ENCODE measurements at places on chromosomes 5 and 9.

DNA sequence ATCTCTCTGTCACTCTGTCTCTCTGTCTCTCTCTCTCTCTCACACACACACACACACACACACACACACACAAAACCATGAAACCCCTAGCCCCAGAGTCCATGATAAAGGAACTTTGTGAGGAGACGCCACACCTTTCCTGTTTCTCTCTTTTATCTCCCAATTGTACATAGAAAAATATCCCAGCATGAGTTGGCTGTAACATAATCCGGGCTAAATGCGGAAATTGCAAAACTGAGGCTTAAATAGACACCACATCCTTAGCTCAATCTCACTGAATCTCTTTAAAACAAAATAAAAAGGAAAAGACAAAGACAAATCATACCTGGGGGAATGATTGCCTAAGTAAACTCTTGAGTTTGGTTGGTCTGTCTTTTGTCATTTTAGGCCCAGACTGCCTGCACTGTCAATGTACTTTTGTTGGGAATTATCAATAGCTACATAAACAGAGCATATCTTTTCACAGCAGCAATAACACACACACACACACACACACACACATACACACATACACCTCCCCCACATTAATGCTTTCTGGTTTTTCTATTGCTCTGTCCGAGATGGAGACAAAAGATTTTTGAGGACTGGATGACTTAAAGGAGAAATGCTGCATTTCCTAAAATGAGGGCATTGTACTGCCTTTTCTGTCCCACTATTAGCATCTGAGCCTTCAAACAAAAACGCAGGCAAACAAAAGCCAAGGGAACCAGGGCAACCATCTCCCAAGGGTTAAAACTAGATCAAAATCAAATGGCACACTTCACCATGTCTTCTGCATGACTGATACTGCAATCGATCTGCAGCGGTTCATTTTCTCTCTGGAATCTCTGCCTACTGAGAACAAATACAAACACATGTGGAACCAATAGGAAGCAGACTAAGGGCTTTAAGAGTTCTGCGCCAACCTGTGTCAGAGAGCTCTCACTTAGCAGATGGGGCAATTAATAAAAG is 321.5 kb downstream of the NFIB start:
- DNase-seq = peak; percentile 100

DNA sequence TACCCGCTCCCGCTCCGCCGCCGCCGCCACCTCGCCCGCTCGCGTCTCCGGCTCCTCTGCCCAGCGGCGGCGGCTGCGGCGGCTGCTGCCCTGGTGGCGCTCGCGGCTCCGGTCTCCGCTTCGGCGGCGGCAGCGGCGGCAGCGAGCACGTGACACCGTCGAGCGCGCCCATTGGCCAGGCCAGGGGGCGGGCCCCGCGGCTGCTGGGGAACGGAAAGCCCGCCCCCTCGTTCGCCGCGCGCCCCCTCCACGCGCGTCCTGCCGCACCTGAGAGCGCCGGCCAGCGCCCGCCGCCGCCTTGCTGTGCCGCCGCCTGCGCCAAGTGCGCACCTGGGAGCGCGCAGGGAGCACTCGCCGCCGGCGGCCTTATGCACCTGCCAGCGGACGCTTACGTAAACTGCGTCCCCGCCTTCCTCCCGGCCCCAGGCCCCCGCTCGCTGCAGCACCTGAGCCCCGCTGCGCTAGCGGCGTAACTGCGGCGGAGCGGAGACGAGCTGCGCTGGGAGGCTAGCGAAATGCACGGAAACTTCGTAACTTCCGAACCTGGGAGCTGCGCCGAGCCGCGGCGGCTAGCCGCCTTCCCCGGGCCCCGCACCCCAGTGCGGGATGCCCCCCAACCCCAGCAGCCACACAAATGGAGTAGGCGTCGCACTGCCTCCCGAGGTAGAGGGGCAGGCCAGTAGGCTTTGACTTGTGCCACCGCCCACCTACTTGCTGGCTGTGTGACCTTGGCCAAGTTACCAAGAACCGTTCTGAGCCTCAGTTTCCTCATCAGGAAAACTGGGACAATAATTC is at the start of gene STRBP:
Gene STRBP (minus strand): TSS at position 122 of the 795 bp plus-strand sequence. CDS start 84,452 bp downstream, outside the sequence.
- DNase-seq = peak; percentile 87

DNA sequence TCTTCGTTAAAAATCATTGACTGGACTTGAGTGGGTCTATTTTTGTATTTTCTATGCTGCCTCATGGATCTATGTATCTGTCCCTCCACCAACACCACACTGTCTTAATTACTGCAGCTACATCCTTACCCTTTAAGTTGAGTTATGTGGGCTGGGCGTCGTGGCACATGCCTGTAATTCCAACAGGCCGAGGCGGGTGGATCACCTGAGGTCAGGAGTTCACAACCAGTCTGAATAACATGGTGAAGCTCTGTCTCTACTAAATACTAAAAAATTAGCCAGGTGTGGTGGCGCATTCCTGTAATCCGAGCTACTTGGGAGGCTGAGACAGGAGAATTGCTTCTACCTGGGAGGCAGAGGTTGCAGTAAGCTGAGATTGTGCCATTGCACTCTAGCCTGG is 48.2 kb downstream of the XRCC4 start:
- DNase-seq = no peak

GRCh38 chr5:120304663-120305062 is 159.4 kb upstream of the PRR16 start:
- DNase-seq = no peak

DNA sequence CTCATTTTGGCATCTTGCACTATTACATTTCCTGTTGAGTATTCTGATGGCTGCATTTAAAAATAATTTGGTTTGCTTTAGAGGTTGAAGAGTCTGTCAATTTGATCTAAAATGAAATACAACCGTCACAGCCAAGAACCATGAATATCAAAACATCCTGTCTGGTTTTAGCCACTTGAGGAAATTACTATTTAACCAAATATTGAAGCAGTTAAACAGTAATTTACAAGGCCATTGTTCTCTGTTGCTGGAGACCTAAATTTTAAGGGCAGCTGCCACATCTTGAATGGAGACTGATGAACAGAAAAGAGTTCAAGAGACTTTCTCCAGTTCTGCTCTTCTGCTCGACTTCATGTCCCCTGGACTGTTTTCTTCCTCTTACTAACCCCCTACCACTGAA is 549.4 kb downstream of the LRRC70 start:
- DNase-seq = peak; percentile 18

- no peak for DNase-seq
Observed at GRCh38 chr5:18630458-18631045, 996.3 kb downstream of the TAF11L14 start.

- DNase-seq = no peak
Observed at GRCh38 chr5:159533197-159533596, 202.9 kb upstream of the IL12B start.

- DNase-seq = no peak
Observed at GRCh38 chr9:95017062-95017461, 290.6 kb downstream of the AOPEP start.

GRCh38 chr9:73979894-73980264 is 517.3 kb upstream of the RORB start:
- DNase-seq = no peak

- DNase-seq = no peak
Observed at GRCh38 chr9:88287972-88288371, 100.3 kb upstream of the SPIN1 start.

- DNase-seq = no peak
Observed at GRCh38 chr5:132485641-132486317, 4.8 kb downstream of the IRF1 start.

DNA sequence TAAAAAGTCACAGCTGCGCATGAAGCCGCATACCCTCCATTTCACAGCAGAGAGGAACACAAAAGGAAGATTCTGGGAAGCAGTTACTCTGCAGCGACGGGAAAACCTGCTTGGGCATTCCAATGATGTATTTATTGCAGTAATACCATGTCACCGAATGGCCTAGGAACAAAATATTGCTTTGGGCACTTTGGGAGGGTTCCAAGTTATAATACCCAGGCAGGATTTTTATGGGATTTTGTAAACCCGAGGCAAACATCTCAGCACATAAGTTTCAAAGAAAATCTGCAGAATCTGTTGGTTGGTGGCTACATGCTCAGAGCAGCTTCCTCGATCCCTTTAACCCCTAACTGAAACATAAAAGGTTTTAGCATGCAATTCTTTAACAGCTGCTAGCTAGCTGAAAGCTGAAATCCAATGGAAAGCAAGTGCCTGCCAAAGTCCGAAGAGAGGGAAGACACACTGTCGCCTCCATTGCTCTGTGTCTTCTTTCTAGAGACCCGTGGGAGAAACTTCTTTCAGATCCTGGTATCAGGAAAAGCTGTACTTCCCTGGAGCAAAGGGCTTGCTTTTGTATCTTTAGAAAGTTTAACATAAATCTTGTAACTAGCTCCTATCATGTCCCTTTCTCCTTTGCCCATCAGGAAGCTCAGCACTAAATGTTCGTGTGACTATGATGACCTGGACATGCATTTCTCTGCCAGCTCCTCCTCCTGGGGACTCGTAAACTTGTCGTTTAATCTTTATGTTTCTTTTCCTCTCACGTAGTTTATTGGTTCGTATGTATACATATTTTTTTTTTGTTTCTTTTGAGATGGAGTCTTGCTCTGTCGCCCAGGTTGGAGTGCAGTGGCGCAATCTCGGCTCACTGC is 195.0 kb downstream of the MAPKAP1 start:
- DNase-seq = no peak

GRCh38 chr5:74069741-74070140 is 443.7 kb downstream of the ARHGEF28 start:
- no peak for DNase-seq

GRCh38 chr5:111758284-111758628 is 1.3 kb upstream of the NREP start:
- no peak for DNase-seq

DNA sequence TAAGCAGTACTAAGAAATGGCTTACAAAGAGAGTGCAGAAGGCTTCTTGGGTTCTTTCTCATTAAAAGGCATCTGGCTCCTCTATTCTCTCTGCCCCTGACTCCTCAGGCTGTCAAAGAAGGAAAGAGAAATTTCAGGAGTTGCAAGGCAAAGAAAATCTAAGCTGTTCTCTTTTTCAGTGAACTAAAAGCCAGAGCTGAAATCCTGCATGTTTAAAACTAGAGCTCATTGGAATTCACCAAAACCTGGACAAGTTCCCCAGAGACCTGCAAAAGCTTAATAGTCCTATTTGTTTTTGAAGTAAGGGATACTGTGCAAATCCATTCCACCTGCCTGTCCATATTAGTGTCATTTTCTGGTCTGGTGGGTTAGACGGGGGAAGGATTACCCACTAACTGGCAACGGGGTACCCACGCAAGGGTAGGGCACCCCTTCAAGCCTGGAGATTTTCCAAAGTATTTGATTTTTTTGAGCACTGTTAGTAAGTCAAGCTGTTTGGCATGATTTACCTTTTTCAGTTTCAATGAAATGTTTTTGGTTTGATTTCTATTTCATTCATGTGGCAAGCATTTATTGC is 179.3 kb downstream of the FSTL4 start:
- no peak for DNase-seq

DNA sequence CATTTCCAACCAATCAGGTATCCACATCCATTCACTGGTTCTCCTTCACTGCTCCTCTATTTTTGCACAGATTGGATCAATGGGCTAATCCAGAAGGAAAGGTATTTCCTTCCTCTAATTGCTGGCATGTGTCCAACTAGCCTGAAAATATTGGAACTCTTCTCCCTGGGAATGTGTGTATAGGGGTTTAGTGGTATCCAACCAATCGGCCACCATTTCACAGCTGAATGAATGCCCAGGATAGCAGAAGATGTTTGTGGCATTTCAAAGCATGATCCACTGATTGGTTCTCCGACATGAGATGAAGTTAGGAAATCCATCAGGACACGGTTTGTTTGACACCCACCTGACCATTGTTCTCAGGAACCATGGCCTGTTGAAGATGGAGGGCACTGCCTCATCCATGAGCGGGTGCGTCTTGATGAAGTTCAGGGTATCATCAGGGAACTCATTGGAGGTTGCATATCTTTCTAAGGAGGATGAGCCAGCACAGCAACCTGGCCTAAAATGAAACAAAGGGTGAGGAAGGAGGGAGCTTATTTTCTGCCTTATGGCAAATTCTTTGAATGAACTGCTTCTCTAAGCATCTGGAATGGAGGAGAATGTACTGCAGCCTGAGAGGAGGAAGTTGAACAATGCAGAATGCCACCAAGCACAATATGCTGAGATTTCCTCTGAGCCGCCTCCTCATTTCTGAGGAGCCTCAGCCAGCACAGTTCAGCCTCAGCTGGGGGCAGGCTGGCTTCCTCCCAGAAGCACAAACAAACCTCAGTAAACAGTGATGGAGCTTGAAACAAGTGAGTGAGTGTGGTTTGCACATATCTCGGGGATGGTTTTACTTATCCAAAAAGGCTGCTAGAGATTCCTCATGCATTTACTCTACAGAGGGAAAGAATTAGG is 94.6 kb downstream of the SEMA6A start:
- DNase-seq = no peak

DNA sequence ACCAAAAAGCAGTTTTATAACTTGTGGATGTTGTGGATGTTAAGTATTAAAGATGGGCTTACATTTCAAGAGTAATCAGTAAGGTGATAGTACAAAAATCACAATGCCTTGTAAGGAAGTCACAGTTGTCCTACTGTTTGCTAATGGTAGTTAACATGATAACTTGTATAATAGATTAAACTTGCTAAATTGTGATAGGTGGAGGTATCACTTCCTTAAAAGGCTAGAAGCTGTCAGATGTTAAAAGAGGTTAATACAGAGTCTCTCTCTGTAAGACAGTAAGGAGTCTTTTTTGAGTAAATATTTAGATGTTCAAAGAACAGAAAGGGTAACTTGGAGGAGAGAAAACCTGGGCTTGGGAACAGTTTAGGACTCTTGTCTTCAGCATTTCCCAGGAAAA is 14.2 kb upstream of the MACIR start:
- no peak for DNase-seq

DNA sequence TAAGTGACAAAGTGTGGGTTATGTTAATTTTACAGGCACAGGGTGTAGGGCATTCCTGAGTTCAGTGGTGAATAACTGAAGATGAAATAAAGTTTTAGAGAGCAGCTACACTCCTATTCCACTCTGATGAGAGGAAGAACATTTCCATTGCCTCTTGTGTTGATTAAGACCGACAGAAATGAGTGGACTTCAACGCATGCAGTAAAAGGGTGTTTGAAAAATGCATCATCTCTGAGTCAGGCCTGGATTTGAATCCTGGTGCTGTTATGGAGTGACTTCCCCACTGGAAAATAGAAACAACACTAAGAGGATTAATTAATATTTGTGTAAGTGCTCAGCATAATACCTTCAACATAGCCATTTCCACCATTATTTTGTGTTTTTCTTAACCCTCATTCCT is 86.3 kb downstream of the PRR16 start:
- DNase-seq = no peak

DNA sequence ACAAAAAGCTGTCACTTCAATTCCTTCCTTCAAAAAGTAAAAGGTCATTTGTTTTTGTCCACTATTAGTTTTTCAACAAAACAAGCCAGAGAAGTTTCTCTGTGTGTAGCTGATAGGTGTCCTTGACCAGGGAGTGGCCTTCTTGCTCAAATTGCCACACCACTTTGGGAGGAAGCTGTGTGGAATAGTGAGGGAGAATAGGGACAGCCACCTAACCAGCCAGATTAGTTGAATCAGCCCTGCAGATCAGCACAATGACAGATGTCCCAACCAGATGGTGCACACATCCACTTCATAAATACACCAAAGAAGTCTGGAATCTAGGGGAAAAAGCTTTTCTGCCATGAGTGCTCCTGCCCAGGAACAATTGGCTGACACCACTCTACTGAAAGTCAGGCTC is 37.2 kb downstream of the NREP start:
- no peak for DNase-seq

- no peak for DNase-seq
Observed at GRCh38 chr9:21311889-21312288, 6.8 kb upstream of the IFNA5 start.
